ENCODE measurements at places on chromosomes 1 and 21.
A peak's percentile ranks its signal among the peaks of the same experiment; 100 is the strongest.

GRCh38 chr1:166952002-166952746 lies 23.2 kb downstream of the ILDR2 start:
- DNase-seq = no peak

- no peak for DNase-seq
Measured at GRCh38 chr1:29286194-29286767, 50.0 kb downstream of the PTPRU start.

GRCh38 chr1:24386241-24386640 lies 27.3 kb downstream of the STPG1 start:
- no peak for DNase-seq

GRCh38 chr1:154937988-154938386 lies 1.5 kb upstream of the PMVK start:
- DNase-seq = no peak

DNA sequence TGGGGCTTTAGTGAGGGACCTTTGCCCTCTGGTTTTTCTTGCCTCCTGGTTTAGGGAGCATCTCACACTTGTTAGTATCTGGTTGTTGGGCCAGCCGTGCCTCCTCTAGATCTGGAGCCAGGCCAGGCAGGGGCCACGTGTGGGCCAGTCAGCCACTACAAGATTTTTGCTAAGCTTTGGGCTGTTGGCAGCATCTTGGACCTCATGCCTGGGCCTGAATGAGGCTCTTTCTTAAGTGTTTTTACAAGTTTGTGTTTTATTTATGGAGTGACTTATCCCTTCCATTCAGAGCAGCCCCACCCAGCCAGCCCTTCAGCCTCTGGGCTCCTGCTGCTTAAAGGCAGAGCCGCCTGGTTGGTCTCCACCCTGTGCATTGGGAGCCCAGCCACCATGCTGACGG lies 1.6 kb upstream of the SH3BGRL3 start:
- no peak for DNase-seq

DNA sequence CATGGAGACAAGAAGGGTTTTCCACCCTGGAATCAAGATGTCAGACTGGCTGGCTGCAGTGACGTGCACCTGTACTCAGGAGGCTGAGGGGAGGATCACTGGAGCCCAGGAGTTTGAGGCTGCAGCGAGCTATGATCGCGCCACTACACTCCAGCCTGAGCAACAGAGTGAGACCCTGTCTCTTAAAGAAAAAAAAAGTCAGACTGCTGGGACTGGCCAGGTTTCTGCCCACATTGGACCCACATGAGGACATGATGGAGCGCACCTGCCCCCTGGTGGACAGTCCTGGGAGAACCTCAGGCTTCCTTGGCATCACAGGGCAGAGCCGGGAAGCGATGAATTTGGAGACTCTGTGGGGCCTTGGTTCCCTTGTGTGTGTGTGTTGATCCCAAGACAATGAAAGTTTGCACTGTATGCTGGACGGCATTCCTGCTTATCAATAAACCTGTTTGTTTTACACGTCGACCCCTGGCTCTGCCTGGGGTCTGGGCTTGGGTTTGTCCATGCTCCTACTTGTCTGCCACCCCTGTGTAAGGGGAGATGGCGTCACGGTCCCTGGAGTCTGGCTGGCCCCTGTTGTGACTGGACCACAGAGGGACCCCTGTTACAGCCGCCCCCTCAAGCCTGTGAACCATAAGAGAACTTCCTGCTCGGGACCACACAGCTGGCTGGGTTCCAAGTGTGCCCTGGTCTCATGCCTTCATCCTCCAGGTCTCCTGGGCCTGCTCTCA lies 20.9 kb upstream of the VPS13D start:
- DNase-seq = peak; percentile 88

GRCh38 chr21:42350318-42350910 lies 380 bp downstream of the TFF2 start:
- DNase-seq = no peak

GRCh38 chr1:29448456-29449235 lies 212.3 kb downstream of the PTPRU start:
- DNase-seq = no peak

DNA sequence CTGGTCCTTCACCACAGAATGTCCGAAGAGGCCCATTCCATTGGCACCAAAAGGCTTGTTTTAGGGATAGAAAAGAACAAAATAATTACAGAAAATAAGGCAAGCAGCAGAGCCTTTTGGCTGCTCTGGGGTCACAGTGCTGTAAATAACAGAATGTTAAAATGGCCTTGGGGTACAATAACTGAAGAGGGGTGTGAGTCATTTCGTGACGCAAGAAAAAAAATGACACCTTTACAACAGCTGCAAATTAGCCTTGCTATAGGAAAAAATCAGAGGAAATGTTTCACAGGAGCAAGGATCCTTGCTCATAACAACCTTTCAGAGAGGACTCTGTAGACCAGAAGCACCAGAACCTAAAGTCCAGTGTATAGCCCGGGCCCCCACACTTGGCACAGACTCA lies 483.4 kb downstream of the OMA1 start:
- no peak for DNase-seq

DNA sequence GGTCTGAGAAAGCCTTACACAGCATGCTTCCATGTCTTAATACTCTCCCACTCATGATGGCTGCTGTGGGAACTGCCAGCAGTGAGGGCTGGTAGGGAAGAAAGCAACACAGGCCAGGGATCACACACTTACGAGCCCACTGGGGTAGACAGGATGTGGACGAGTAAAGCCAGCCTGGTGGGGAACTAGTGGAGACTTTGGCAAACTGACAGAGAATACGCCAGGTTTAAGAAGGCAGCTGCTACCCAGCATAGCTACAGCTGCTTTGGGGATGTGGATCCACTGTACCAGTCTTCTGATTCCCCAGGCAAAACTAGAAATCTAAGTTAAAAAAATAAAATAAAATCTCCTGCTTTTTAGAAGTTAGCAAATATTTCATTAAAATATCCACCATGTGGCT lies 664.0 kb downstream of the SMYD3 start:
- DNase-seq = no peak

DNA sequence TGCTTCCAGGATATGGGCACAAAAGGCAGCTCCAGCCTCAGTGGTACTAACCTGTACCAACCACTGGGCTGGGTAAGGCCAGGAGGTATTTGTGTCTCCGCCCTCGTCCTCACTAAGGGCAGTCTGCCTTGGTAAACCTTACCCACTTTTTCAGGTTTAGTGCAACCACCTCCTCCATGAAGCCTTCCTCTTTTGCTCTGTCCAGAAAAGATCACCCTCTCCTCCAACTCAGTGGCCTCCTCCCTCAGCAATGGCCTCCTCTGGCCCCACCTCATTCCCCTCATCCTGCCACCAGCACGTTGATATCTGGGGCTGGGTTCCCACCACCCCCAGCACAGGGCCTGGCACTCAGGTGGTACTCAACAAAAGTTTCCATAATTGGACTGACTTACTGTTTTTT lies 161.5 kb downstream of the GRIK3 start:
- DNase-seq = no peak

- DNase-seq = no peak
Measured at GRCh38 chr1:88462096-88462487, 222.0 kb upstream of the PKN2 start.

- DNase-seq = no peak
Measured at GRCh38 chr1:157819896-157820295, at the start of gene FCRL1. Gene FCRL1, minus strand, starts transcription at chr1:157820120. Its CDS starts 83 bp downstream, at chr1:157820037.

DNA sequence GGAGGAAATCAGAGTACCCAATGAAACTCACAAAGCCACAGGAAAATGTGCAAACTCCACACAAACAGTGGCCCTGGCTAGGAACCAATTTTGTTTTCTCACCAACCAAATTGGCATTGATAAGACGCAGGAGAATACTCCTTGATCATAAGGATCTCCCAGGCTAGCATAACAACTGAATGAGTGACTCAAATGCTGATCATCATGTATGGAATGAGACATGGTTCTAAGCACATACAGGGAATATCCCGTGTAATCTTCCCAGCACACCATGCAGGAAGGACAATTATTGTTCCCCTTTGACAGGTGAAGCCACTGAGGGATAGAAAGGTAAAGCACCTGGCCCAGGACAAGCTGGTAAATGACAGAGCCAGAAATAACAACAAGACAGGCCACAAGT lies 180.0 kb upstream of the DUSP10 start:
- DNase-seq = no peak

DNA sequence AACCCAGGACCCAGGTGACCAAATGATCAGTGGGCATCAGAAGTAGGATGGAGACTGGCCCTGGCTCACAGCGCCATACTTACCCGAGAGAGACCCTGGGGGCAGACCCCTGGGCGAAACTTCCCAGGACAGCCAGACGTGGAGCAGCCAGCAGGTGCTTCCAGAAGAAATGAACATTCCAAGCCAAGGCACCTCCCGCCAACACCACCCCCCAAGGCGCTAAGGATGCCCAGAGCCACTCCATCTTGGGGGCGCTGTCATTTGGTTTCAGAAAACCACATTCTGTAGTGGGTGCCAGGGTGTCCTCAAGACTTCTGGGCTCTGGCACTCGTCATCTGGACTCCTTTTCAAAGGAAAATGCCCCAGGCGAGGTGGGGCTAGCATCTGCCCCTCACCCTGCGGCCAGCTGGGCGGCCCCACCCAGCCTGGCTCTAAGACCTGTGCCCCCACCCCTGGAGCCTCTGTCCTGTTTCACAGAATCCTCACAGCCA lies 98.8 kb downstream of the RIPK4 start:
- DNase-seq = no peak

- DNase-seq = no peak
Measured at GRCh38 chr1:116514708-116515525, 55.9 kb downstream of the CD58 start.

GRCh38 chr21:34129901-34130715 lies 56.7 kb downstream of the MRPS6 start:
- no peak for DNase-seq
